Brain pericyte (primary cell): ENCODE measurements at places on chromosomes 6 and 20.

DNA sequence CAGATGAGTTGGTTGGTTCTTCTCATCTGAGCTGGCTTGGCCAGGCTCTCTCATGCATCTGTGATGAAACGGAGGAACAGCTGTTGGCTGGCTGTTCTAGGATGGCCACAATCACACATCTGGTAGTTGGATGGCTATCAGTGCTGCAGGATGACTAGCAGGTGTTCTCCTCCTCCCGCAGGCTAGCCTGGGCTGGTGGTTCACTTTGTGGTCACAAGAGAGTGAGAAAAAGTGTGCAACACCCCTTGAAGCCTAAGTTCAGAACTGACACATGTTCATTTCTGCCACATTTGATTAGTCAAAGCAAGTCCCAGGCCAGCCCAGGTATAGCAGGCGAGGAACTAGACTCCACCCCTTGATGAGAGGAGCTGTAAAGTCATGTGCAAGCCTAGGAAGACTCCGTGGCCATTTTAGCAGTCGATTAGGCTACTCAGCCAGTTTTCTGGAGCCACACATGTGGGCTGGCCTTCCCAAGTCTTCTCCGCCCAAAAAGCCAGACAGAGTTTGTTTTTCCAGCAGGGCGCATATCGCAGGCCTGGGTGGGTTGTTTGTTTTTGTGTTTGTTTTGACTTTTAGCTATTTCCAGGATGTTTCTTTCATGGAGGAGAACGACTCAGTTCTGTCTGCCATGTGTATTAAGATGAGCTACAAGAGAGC is 120.8 kb downstream of the ISM1 start:
- DNase-seq: no peak

DNA sequence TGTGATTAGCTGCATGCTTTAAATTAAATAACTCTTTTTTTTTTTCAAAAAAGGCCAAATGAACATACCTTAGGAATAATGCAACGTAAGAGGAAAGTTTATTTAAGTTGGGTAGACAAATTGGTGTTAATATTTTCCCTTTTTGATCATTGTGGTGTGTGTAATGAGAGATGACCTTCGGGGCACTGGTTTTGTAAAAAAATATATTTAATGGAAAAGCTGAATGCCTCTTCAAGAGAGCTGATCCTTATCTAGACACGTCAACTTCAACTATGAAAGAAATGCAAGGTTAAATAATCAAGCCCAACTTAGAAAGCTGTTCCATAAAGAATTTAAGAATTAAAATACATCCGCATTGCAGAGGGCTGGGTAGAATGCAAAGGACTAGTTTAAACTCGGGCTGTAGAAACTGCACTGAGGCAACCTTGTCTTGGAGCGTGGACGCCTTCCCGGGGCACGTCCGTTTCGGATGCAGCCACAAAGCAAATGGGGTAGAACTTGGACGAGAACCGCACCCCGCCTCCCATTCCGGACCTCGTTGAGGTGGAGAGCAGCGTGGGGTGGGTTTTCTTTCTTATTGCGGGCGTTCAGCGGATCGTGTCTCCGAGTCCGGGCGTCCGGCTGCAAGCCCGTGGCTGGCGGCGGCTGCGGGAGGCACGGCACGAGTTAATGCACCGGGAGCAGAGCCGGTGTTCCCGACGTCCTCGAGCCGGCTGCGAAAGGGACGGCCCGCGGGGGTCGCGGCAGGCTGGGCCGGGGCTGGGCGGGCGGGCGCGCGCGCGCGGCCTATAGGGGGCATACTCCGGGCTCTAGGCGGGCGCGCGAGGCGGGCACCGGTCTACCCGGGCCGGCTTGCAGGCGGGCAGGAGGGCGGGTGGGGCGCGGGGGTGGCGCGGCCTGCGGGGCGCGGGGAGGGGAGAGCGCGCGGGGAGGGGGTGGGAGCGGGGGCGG is 1.9 kb downstream of the JARID2 start:
- DNase-seq: no peak

DNA sequence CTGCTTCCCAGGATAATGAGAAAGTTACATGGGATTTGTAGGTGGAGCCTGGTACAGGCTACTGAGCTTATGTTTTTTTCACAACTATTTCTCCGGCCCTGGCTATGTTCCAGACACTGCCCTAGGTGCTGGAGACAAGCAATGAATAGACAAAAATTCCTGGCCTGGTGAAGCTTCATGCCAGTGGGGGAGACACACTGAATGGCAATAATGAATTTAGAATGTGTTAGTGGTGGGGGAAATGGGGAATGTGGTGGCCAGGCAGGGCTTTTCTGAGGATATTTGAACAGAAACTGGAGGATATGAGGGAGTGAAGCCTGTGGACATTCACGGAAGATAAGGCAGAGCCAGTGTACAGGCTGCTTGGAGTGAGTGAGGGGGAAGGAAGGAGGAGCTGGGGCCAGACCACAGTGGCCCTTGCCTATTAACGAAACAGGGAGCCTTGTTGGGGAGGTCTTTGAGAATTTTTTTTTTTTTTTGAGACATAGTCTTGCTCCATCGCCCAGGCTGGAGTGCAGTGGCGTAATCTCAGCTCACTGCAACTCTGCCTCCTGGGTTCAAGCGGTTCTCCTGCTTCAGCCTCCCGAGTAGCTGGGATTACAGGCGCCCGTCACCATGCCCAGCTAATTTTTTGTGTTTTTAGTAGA is 6.6 kb downstream of the FOXS1 start:
- no peak for DNase-seq

DNA sequence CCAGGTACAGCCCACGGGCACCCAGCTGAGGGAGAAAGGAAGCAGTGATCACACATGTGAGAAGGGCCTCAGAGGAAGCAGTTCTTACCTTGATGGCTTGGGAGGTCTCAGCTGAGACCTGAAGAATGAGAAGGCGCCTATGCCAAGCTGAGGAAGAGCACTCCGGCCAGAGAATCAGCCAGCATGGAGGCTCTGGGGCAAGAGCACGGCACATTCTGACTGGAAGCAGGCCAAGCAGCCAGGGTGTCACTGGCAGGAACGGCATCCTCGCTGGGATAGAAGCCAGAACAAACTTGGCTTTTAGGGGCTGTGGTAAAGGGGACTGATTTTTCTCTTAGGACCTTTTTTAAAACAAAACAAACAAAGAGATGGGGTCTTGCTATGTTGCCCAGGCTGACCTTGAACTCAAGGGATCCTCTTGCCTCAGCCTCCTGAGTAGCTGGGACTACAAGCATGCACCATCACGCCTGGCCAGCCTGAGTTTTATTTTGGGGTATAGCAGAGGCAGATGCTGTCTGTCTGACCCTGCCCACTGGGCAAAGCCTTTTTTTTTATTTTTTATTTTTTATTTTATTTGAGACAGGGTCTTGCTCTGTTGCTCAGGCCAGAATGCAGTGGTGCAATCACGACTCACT is 17.6 kb downstream of the GHRH start:
- DNase-seq: no peak

GRCh38 chr20:9389346-9389745 is 125.0 kb upstream of the LAMP5 start:
- no peak for DNase-seq

DNA sequence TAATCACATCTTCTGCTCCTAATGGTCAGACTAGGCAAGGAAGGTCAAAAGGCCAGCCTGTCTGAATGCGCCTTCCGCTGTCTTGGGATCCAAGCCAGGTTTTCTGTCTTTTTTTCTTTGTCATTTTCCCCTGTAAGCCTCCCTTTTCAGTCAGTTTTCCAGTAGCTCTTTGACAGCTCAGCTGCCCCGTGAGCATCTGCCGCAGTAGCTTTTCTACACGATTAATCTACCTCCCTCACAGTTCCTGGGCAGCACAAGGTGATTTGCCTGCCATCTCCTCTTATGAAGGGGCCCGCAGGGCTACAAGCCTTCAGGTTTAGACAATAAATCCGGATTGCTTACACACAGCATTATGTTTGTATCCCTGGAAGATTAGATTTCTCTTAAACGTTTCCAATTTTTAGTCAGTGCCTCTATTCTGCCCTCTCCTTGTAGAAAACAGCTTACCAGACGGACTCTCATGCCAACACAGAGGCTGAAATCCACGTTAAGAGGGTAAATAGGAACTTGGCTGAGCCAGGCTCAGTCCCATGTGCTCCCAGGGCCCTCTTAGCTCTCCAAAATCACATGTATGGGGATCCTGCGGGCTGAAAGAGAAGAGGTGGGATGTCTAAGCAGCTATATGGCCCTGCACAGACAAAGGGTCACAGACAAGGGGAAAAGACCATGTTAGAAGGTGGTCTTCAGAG is 77.2 kb downstream of the LY86 start:
- DNase-seq: no peak

GRCh38 chr20:13325033-13325432 is 104.0 kb downstream of the ISM1 start:
- no peak for DNase-seq

DNA sequence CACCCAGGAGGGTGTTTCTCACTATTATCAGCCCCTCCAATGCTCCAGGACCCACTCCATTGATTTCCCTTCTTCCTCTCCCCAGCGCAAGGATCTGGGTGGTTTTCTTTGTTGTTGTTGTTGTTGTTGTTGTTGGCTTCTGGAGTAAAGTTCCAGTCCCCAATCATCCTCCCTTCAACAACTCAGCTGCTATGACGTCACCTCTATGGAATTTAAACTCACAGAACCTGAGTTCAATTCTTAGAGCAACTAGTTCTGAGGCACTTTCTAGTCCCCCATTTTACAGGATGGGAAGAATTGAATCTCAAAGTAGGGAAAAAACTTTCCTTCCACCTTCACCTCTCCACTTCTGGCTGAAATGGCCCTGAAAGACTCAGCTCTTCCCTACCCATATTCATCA is 9.7 kb upstream of the WFDC8 start:
- DNase-seq: no peak

DNA sequence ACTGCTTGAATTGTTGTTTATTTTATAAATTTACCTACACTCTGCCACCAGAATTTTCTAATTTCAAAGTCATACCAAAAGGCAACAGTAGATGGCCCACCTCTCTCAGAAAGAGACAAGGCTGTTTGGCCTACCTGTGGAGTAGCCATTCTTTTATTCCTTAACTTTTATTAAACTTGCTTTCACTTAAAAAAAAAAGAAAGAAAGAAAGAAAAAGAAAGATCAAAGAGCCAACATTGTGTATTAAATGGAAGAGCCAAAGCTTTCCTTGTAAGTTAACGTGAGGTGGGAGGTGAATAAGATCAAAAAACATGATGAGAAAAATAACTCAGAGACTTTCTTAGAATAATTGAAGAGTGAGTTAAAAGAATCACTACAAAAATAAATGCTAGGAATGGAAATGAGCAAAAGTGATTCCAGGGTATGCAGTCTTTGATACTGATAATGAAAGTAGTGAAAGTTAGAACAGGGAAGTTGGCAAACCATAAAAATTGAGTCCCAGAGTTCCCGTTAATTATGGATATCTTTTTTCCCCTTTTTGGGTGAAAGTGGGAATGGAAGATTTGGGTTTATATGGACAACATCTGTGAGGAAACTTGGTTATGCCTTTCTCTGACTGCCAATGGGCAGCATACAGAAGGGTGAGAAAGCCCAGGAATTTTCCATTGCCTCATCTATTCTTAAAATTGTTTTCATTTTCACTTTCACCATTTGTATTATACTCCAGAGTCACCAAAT is 35.9 kb upstream of the MYB start:
- no peak for DNase-seq

GRCh38 chr6:143726015-143726647 is 48.4 kb downstream of the PHACTR2 start:
- no peak for DNase-seq

DNA sequence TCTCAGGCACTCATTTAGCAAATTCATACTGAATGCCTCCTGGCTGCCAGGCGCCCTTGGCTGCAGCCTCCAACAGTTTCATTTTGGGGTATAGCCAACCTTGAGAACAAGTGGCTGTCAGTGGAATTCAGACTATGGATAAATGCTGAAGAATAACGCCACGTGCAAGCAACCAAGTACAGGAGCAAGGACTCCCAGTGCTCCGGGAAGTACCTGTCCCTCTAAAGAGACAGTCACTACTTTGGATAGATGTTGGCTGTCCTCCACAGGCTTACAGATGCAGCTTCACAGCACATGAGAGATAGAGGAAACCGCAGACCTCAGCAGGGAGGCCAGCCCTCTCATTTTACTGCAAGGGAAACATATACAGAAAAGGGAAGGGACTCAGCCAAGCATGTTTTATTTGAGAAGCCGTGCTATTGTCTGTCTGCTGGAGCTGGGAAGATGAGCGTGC is 658.2 kb downstream of the PTPRT start:
- no peak for DNase-seq

DNA sequence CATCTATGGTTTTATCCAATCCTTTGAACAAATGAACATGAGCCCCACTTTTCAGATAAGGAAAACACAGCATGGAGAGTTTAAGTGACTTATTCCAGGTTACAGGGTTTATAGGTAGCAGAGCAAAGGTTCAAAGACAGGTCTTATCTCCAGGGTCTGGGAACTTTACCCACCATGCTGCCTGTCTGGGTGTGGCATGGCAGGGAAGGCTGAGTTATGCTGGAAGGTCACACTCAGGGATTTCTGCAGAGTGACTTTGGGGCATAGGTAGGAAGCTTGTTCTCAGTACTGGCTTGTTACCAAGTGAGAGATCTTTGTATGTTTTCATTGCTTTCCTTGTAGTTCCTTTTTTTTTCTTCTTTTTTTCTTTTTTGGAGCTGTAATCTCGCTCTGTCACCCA is 1.8 kb downstream of the ZNF831 start:
- DNase-seq: no peak

DNA sequence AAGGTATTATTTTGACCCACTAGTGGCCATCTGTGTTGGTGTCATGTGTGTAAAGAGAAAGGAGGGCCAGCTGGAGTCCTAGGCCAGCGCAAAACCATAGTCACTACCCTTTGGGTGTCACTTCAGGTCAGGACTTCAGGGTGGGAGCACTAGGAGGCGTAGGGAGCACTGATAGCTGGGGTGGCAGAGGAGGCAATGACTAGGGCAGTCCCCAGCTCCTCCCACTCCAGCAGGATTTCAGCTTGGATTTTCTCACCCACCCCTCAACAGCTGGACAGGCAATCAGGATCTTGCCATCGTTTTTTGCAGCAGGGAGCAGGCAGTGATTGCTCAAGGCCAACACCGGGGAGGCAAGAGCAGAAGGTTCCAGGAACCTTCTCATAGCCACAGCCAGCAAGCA is 4.2 kb upstream of the HLA-DOA start:
- DNase-seq: no peak

- DNase-seq: no peak
Measured at GRCh38 chr20:48615871-48616270, 211.9 kb downstream of the PREX1 start.
